Kidney capillary endothelial cell (primary cell): ENCODE measurements at places on chromosomes 7 and 10.

- DNase-seq: no peak
Measured at GRCh38 chr7:101225650-101226049, 7.7 kb downstream of the ZNHIT1 start.

DNA sequence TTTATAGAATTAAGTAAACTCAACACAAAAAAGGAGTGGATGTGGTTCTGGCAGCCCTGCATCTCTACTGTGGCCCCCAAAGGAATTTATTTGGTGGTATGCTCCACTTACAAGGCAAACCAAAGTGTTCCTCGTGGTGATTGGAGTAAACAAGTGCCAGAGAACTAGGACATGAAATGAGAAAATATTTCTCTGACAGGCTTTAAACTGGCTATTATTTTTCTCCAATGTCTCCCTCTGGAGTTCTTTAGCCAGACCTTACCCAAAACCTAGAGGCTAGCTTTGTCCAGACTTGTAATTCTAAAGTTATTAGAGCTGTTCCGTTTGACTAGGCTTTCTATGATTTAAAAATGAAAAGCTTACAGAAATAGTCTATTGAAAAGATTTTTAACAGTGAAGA, 990.1 kb downstream of the CNTNAP2 start:
- no peak for DNase-seq

- peak; percentile 7 for DNase-seq
Measured at GRCh38 chr7:42272793-42273665, 36.0 kb upstream of the GLI3 start.

DNA sequence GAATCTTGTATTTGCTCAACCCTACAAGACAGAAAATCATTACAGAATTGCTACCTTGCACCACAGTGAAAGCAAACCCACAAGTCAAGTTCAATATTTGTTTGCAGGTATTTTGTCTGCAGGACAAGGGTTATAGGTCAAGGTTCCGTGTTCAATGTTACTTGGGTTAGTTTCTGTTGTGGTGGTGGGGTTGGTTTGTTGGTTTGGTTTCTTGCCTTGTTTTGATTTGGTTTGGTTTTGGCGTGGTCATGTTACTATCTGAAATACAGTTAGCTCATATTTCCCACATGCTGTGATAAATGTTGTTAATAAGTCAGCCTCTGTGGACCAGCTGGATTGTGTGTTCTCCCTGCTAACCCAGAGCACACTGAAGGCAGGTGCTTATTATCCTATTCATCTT, 75.6 kb upstream of the INSIG1 start:
- DNase-seq: no peak

DNA sequence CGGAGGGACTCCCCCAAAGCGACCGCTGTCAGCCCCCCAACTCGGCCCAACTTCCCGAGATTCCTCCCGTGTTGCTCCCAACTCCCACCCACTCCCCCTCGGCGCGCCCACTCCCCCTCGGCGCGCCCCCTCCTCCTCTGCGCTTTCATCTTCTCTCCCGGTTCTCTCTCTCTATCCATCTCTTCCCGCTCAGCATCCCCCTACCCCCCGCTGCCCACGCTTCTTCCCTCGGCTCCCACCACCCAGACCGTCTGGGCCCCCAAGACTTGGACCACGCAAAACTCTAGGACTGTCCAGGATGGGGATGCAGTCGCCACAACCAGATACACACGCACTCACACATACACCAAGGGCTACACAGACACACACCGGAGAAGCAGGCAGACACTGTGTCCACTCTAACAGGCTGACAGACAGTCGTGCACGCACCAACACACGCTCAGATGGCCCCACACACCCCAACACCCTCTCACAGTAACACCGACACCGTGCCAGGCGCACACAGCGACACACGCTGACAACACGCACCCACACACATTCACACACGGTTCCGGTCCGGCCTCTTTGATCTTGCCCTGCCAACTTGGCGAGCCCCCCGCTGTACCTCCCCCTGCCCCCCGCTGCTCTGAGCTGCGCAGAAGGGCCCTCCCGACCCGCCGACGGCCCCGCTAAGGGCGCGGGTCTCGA, 1.1 kb downstream of the GRID1 start:
- no peak for DNase-seq

DNA sequence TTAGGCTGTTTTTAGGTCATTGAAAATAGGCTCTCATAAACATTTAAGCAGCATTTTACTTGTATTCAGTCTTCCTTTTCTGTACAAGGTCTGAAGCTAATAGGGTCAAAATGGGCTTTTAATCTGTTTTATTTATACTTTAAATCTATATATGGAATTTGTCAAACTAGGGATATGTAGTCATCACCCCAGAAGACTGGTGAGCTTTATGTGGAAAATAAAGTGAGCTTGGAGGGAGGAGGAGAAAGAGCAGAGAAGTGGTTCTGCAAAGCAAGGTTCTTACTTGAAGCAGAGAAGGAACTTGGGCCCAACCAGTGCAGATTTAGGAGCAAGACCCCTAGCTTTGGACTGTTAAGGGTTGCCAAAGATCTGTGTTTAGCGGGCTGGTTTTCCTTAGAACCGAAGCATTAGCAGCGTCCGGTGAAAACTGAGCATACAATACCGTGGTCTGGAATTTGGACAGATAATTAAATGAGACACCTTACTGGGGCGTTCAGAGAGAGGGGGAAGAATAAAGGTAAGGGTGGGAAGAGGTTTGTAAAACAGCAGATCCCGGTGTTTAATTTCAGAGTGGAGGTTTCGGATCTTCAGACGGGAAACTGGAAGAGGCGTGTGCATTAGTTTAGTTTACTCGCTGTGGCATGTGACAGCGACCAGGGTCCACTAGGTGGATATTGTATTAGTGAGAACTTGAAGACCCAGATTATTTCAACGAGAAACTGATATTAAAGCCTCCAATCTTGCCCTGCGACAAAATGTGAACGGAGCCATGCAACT, 2.4 kb downstream of the BAMBI start:
- peak; percentile 42 for DNase-seq

DNA sequence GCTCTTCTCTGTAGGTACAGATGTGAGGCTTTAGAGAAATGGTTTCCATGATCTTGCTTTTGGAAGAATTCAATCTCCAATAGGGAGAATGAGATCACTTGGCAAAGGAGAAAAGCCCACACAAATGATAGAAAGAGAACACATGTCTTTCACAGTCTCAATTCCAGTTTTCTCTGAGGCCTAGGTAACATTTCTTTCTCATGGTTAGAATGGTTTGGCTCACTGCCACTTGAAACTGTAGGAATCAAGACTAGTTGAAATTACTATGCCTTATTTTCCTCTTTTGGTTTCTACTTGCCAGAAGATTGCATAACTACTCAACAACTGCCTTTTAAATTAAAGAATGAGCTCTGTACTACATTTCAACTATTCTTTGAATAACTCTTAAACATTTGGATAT, 276.5 kb upstream of the TEX47 start:
- no peak for DNase-seq

DNA sequence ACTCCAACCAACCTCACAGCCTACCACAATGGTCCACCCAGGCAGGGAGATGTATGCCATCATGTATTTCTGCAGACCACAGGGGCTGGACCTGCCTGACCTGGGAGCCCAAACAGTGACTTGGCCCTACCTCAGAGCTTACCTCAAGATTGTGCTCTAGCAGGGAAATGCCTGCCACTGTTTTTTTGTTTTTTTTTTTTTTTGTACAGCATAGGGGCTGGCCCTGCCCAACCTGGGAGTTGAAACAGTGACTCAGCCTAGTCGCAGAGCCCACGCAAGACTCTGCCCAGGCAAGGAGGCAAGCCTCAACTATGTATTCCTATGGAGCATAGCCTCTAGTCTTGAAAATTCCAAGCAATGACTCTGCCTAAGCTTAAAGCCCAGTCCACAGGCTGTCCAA, 39.3 kb upstream of the CDK6 start:
- DNase-seq: no peak

- DNase-seq: no peak
Measured at GRCh38 chr10:121313119-121313875, 284.9 kb downstream of the FGFR2 start.

DNA sequence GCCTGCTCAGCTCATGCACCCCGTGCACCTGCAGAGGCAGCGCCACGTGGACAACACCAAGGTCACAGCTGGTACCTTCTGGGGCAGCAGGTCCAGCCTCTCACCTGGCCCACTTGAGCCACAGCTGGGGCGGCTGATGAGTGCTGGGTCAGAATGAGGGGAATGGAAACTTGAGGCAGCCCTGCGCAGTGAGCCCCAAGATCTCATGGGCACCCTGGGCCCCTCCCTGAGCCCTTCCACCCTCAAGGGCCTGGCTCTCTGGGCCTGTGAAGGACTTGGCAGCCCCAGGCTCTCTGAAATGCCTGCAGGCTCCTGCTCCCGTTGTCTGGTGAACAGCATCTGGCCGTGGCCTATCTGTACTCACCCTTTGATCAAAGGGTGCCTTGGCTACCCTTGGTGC, 112.7 kb downstream of the TCERG1L start:
- no peak for DNase-seq

DNA sequence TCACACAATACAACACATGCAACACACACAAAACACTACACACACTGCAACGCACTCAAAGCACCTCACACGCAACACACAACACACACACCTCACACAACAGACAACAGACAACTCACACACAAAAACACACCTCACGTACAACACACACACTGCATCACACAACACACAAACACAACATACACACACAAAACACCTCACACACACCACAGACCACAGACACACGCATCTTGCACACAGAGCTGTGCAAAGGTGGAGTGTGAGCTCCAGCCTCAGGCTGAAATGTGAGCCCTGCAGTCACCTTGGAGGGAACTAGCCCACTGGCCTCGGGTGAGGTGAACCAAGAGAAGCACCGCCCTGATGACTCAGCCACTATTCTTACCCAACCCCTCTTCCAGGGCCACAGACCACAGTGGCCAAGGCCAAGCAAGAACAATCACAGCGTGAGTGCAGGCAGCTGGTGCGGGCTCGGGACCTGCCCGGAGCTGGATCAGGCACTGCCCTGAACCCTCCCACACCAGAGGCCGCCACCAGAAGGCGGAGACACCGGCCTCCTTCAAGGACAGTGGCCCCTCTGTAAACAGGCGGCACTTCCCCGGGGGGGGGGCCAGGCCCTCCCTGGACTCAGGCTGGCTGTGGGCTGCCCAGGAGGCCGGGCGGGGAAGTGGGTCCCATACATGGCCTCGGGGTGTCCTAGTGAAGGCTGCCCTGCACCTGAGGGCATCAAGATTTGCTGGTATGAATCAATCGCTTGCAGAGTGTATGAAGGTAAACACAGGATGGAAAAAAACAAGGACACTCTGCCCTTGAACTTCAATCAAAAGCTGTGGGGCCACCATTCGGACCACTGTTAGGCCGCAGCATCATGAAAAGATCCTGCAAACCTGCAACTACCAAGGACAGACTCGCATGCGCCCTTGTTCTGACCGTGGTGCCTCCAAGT, 106.7 kb downstream of the TNS3 start:
- DNase-seq: peak; percentile 60

DNA sequence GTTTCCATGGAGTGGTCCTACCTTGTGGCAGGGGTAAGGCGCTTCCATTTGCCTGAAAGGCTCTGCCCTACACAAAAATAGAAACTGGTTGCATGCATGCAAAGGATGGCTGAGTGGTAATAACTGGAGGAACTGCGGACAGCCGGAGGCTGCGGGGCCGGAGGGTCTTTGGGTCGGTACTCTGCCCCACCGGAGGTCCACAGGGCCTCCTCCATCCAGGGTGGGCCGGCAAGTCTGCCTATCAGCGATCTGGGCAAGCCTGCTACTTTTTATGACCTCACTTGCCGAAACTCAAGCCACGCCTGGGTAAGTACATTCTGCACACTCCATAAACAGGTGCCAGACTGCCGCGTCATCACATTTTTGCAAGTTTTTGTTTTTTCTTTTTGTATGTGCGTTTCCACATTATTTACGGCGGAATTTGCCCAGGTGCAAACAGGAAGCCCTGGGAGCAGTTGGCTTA, 30.0 kb downstream of the TACC2 start:
- DNase-seq: no peak

DNA sequence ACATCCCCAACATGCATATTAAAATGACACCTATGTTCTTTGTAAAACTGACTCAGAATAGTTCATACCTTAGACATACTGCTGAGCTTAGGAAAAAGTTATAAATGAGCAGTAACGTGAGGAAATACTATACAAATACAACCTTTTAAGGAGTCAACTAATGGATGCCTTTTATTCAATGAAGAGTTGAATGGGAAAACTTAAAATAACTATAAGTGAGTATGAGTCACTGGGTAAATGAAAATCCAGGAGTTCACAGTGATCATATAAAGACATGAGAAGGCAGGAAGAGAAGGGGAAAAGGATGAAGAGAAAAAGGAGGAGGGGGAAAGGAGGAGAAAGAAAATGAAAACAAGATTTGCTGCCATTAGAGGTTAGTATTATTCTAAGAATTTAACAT, 157.8 kb upstream of the PCDH15 start:
- no peak for DNase-seq

- no peak for DNase-seq
Measured at GRCh38 chr7:51070151-51070550, 246.5 kb downstream of the COBL start.

DNA sequence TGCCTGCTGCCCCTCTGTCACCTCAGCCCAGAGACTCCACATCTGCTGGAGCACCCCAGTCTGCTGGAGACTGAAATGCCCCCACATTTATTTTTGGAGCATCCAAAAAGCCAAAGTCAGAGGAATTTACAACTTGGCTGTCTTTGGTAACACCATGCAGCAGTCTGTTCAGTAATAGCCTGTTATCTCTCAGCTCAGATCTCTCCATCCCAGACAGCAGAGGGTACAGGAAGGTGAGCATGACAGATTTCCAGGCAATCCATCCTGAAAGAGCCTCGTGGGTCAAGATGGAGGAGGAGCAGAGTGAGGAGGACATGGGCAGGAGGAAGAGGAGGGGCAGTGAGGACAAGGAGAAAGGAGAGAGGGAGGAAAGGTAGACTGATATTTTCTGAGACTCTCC, 55.9 kb downstream of the GRID1 start:
- no peak for DNase-seq

DNA sequence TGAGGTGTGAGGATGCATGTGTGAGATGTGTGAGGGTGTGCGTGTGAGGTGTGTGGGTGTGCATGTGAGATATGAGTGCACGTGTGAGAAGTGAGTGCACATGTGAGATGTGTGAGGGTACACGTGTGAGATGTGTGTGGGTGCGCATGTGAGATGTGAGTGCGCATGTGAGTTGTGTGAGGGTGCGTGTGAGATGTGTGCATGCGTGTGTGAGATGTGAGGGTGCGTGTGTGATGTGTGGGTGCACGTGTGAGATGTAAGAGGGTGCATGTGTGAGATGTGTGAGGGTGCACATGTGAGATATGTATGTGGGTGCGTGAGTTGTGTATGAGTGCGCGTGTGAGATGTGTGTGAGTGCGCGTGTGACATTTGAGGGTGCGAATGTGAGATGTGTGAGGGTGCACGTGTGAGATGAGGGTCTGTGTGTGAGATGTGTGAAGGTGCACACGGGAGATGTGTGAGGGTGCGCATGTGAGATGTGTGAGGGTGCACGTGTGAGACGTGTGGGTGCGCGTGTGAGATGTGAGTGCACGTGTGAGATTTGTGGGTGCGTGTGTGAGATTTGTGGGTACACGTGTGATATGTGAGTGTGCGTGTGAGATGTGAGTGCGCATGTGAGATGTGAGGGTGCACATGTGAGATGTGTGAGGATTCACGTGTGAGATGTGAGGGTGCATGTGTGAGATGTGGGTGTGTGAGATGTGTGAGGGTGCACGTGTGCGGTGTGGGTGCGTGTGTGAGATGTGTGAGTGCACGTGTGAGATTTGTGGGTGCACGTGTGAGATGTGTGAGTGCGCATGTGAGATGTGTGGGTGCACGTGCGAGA, 30.5 kb downstream of the PPIF start:
- DNase-seq: no peak
